ENCODE measurements at places on chromosomes 3 and 15. TPM values are rescaled to one million over a fixed set of nuclear protein-coding genes. Genes with fewer than 3 reads are reported as not detected.

- H3K4me1 ChIP-seq = no peaks in the 10 kb centered on the region
- no peak for DNase-seq
- peaks cover 26% of the 10 kb centered on the region for H3K27me3 ChIP-seq
- H3K36me3 ChIP-seq = no peaks in the 10 kb centered on the region
- no peak overlapping the region for H3K27ac ChIP-seq
Measured at GRCh38 chr15:69909719-69910444, 187.8 kb downstream of the TLE3 start.

Gene XXYLT1
- total RNA-seq = 35.1 TPM

- H3K27me3 ChIP-seq = no peaks in the 10 kb centered on the region
- peaks cover 25% of the 10 kb centered on the region for H3K4me1 ChIP-seq
- no peak overlapping the region for H3K27ac ChIP-seq
- H3K36me3 ChIP-seq = no peaks in the 10 kb centered on the region
- no peak for DNase-seq
Measured at GRCh38 chr3:171954690-171955383, 84.5 kb upstream of the FNDC3B start.

- H3K27me3 ChIP-seq = no peaks in the 10 kb centered on the region
- H3K36me3 ChIP-seq = peaks cover 5% of the 10 kb centered on the region
- H3K27ac ChIP-seq = peak overlapping the region; percentile 94
- peak overlapping the region; percentile 86 for H3K4me3 ChIP-seq
- no peak for DNase-seq
Measured at GRCh38 chr3:48989126-48989795, 780 bp upstream of the P4HTM start.

- DNase-seq = no peak
- H3K27me3 ChIP-seq = no peaks in the 10 kb centered on the region
- no peak overlapping the region for H3K27ac ChIP-seq
Measured at GRCh38 chr3:69695933-69696332, 43.3 kb upstream of the MITF start.

Measured in osteocyte (in vitro differentiated cells).